ENCODE measurements at places on chromosomes 12 and 14.

- DNase-seq: no peak
These were observed 15.3 kb downstream of the GPR132 start for GRCh38 chr14:105049753-105050550.

GRCh38 chr14:34270361-34270760 is 191.7 kb downstream of the SPTSSA start:
- no peak for DNase-seq

DNA sequence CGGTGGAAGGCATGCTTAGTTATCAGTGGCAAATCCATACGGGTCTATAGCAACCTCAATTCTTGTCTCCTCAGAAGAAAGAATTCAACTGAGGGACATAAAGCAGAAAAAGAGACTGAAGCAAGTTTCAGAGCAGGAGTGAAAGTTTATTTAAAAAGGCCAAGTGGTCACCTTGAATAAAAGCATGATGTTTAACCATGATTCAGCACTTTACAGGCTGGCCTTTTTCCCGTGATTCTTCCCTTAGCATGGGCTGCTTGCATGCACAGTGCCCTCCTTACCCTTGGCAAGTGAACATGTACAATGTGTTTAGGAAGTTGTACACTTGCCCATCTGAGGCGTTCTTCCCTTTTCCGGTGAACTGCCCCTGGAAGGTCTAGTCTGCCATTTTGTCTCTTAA is 225.3 kb downstream of the ATP23 start:
- DNase-seq: no peak

- DNase-seq: no peak
These were observed 20.8 kb downstream of the SNRNP35 start for GRCh38 chr12:123478762-123479161.

- no peak for DNase-seq
These were observed 246.3 kb downstream of the NTF3 start for GRCh38 chr12:5678176-5678575.

GRCh38 chr12:6443361-6443983 is 1.3 kb upstream of the CD27 start:
- DNase-seq: no peak

DNA sequence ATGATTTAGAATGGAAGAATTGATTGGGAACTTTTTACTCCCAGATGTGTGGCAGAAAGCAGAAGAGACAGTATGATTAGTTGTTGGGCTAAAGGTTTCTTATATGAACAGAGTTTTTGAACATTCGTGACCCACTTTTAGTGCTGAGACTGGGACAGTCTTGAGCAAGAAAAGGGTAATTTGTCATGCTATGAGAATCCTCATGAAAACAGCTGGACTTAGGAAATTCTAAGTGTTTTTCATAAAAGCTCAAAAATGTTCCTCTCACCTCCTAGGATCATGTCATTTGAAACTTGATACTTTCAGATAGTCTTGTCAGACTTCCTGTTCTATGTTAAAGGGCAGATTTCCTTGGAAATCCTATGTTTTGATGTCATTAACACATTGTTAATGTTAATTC is 86.1 kb downstream of the MGAT4C start:
- DNase-seq: no peak

GRCh38 chr14:95695051-95695450 is 8.8 kb downstream of the TCL1B start:
- no peak for DNase-seq

DNA sequence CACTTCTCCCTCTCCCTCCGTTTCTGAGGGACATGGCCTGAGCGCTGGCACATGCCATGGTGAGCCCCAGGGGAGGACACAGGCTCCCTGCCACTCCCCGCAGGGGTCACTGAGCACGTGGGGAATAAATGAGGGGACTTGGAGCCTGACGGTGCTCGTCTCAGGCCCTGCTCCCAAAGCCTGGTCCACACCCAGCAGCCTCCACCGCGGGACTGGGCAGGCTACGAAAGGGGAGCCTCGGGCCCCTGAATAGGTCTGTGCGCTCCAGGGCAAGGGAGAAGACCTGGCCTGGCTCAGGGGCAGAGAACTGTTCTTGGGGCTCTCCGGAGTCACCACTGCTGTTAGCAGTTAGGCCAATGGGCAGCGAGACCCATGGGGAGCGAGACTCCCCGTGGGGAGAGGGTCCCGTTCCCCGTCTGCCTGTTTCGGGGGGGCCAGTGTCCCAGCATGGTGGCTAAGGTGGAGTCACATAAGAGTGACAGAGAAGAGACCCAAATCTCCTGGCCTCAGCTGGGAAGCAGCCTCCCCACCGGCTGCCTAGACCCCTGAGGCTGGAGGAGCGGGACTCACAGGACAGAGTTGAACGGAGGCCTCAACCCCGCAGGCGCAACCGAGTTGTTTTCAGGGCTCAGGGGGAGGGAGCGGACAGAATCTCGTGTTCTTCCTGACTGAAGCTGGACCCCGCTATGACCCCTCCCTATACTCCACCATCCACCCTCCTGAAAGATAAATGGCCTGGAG is 329.8 kb upstream of the SFSWAP start:
- no peak for DNase-seq

- DNase-seq: no peak
These were observed 27.9 kb downstream of the PCNX1 start for GRCh38 chr14:70935135-70935534.

- peak; percentile 58 for DNase-seq
These were observed 43.9 kb upstream of the FBRSL1 start for GRCh38 chr12:132445884-132446632.
